ENCODE measurements at places on chromosomes 2 and 18.

- no peak for DNase-seq
Observed at GRCh38 chr2:28639092-28639691, 112.4 kb upstream of the PPP1CB start.

DNA sequence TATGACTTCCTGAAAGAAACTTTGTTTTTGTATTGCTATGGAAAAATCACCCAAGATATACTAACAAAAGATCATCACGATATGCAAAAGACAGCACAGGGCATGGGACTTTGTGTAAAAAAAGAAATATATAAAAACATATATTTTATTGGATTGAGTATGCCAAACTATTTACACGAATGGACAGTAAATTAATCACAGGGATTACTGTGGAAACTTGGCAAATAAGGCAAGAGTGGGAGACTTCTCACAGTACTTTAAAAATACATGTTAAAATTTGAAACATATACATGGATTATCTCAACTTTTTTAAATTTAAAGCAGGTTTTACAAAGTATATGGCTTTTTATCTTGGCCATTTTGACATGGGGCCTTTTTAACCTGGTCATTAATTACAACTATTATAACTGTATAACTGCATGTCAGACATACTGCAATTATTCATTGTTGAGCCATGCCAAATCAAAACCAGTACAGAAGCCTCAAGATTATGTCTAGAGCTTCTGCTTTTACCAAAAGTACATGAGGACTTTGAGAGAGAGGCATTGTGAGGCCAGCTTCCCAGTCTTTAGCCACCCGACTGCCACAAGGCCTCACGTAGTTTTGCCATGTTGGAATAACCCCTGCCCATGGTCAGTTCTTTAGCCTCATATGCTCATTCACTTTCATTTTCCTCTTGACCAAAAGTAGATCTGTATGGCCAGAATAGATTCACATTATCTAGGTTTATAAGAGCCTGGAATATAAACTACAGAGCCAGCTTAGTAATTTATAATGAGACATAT, 419.8 kb downstream of the SETBP1 start:
- DNase-seq: no peak

GRCh38 chr2:122261911-122262310, 506.5 kb downstream of the TSN start:
- no peak for DNase-seq

DNA sequence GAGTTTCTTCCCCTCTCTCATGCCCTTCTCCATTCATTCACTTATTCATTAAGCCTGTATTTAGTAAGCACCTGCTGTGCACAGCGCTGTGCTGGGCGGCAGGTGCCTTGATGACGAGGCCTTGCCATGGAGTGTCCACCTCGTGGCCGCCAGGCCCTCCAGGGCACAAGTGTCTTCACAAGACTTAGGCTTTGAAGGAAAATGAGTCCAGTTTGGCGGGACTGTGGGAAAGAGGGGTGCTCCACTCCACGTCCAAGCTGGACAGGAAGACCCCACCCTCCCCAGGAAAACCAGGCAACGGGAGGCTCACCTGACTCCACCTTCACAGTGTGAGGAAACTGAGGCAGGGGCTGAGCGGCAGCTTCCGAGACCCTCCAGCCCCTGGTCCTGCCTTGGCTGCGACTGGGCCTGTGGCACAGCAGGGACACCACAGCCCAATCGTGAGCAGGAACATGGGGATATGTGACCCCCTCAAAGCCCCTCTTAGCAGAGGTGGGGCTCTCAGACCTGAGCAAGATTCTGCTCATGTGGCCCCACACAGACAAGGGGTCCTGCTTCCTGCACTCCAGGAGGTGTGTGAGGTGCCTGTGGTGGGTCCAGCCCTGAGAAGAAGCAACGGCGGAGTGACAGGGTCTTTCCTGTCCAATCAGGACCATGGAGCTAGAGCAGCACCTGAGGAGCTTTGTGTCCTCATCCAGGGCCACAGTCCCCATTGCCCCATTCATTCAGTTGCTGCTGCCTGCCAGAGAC, 110.3 kb upstream of the ODC1 start:
- no peak for DNase-seq

- DNase-seq: no peak
Observed at GRCh38 chr2:20224716-20225293, at the start of gene SDC1. Gene SDC1, minus strand, starts transcription at chr2:20225130. Its CDS starts 263 bp downstream, at chr2:20224867.

DNA sequence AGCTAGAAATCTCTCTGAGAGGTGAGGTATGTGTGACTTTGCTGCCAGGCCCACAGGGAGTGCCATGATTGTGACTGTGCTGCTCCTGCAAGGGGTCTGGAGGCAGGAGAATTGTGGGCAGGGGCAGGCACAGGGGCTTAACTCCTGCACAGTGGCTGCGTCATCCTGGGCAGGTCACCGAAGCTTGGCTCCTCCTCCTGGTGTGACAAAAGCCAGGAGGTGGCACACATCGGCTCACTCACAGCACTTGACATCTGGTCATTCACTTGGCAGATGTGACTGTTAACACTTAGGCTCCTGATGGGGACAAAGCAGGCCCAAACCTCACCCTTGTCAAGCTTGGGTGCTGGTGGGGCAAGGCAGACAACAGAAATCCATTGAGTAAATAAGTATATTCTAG, 36.4 kb upstream of the GLI2 start:
- no peak for DNase-seq

DNA sequence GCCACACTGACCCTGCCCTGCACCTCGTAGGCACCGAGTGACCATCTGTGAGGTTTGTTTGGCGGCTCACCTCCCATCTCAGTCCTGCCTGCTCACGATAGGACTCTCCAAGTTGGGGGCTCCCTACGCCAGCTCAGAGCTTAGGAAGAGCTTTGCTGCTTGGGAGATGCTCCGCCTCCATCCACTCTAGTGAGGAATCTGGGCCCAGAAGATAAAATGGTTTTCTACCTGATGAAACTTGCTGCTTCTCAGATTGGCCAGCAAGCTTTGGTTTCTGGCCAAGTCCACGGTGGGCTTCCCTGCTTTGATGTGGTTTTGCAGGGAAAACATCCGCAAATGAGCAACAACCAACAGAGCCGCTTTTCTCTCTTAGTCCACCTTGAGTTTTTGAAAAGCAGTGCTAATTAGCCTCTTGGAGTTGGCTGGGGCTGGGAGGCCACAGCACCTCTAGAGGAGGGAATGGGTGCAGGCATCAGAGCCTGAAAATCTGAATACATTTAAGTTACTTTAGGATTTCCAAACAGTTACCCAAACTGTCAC, 42.2 kb downstream of the THNSL2 start:
- DNase-seq: no peak

DNA sequence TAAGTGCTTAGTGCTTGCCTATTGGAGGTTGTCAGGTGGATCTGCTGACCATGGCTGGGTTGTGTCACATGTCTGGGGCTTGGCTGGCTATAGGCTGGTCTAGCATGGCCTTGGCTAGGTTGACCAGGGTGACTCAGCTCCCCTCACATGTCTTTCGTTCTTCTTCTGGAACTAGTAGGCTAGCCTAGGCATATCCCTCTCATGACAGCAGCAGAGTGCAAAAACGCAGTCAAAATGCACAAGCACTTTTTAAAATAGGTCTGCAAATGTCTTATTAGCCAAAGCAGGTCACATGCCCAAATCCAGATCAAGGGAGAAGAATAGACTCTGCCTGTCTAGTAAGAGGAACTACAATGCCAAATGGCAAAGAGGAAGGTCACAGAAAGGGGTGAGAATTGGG, 179.7 kb upstream of the ACVR2A start:
- DNase-seq: no peak

GRCh38 chr2:106839849-106840595, 45.9 kb downstream of the ST6GAL2 start:
- no peak for DNase-seq

DNA sequence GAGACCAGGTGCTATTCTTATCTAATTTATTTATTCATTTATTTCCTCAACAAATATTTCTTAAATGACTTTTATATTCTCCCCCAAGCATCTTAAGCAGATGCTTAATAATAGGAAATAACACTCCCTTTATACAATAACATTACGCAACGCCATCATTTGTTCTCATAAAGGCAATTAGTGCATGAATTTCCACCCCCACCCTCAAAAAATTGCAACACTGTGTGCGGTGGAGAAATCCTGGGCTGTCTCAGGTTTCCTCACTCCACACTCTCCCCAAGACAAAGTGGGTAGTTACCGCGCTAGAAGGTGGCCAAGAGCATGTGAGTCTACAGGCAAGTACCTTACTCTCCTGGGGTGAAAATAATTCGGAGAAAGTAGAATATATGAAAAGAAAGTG, 37.0 kb upstream of the CTDP1 start:
- DNase-seq: no peak

DNA sequence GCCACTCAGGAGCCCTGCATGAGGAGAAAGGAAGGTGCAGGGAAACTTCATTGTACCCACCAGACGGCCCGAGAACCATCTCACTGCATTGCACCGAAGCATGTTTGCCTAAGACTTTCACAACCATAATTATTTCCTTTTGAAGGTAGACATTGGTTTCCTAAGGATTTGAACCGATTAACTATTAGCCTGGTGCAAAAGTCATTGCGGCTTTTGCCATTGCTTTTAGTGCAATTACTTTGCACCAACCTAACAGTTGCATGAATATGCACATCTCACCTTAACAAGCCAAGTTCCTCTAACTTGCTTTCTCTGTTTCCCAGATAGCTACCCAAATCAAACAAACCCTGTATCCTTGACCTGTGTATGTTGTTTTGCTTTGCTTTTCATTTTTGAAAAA, 516.3 kb upstream of the ID2 start:
- no peak for DNase-seq

DNA sequence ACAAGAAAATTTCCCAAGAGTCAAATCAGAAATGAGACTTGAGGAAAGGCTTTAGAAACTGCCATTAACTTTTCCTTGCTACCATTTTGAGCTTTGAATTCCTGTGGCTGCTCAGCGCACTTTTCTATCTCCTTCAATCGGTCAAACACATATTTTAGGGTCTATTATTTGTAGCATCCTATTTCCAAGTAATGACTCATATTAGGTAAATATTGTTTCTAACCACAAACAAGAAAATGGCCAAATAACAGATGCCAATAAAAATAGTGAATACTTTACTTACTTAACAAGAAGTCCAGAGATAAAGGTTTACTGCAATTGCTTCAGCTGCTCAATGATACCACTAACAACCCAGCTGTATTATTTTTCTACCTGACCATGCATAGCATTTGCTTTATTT, 29.7 kb upstream of the CCDC178 start:
- no peak for DNase-seq

- no peak for DNase-seq
Observed at GRCh38 chr18:2958819-2959298, 54.1 kb downstream of the LPIN2 start.

GRCh38 chr2:51231071-51231470, 199.1 kb upstream of the NRXN1 start:
- DNase-seq: no peak

GRCh38 chr2:23789012-23789411, 137.9 kb downstream of the ATAD2B start:
- no peak for DNase-seq

DNA sequence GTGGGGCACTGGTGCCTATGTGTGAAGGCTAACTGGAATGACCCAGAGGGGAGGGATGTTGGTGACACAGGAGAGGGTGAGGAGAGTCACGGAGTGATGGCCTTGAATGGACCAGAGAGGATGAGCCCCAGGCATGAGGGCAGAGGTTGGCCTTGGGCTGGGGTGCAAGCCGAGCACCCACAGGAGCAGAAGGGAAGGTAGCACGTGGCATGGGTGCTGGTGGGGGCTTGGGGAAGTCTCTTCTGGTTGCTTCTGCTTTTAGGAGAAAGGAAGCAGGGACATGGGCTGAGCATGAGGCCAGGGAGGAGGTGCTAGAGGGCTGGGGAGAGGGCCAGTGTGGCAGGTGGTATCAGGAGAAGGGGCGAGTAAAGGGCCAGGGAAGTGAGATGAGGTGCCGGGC, 183.8 kb downstream of the DYSF start:
- no peak for DNase-seq

DNA sequence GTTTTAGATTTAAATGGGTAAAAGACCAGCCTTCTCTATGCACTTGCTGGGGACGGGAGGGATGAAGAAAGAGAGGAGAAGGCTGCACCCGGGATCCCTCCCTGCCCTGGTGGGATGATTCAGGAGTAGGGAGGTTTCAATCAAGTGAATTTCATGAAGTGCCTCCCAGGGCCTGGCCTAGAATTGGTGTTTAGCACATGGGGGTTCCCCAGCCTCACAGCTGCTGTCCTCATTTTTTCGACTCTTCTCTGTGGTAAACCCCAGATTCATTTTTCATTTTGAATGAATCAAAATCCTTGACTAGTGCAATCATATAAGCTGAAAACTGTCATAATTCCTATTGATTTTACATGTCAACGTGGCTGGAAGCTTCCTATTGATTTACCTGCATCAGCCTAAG, 81.1 kb downstream of the LPIN1 start:
- no peak for DNase-seq

GRCh38 chr2:30769891-30770462, 37.3 kb downstream of the CAPN13 start:
- no peak for DNase-seq

DNA sequence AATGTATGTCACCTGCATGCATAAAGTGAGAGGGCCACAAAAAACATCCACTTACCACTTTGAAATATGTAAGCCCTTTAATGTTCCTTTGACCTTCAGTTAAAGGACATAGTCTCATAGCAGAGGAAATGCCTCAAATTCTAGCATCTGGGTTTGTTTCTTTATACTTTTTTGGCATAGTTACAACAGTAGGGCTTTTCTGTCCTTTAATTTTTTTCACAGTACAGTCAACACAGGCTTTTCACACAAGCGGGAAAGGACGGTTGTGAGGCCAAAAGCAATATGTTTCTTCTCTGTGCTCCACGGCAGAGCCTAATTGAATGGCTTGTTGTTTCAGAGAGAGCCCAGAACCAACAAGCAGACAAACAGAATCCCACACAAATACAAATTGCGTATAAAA, 57.6 kb downstream of the CRIM1 start:
- no peak for DNase-seq

- DNase-seq: no peak
Observed at GRCh38 chr2:195795879-195796278, 138.9 kb downstream of the SLC39A10 start.

DNA sequence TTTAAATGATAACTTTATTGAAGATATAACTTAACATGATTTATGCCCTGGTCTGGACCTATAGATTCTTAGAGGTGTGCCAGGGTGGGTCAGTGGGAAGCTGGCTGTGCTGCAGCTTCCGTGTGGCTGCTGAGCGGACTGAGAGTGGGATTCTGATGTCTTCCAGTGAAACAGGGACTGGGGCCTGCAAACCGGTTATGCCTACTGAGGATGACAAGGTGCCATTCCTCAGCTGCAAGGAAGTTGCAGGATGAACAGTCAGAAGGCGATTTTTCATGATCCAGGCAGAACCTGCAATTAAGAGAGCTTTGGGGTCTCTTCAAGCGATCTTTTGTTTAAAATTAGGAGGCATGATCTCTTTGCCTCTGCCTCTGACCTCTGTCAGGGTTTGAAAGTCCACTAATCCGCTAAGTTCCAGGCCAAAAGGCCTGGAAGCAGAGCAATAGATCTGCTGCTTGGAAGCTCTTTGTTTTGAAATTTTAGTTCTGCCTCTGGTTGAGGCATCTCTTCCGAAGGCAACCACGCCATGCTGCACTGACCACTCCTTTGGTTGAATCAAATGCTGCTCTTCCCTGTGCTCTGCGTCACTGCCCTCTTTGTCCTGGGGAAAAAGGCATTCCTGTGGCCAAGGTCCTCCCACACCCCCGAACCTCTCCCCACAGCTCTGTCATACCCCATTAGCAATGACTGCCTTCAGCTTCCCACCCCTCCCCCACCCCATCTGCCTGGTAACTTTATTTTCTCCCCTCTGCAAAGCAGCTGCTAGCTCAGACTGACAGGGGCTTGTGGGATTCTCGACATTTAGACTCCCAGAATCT, 2.0 kb downstream of the TMEM169 start:
- DNase-seq: no peak

GRCh38 chr18:12278741-12279682, 24.9 kb downstream of the CIDEA start:
- DNase-seq: no peak

GRCh38 chr2:132009874-132010521, 151.8 kb downstream of the ANKRD30BL start:
- no peak for DNase-seq

Data from activated CD4-positive, CD25-positive, alpha-beta regulatory T cell (primary cell).